ENCODE measurements at places on chromosomes 6 and 20.

DNA sequence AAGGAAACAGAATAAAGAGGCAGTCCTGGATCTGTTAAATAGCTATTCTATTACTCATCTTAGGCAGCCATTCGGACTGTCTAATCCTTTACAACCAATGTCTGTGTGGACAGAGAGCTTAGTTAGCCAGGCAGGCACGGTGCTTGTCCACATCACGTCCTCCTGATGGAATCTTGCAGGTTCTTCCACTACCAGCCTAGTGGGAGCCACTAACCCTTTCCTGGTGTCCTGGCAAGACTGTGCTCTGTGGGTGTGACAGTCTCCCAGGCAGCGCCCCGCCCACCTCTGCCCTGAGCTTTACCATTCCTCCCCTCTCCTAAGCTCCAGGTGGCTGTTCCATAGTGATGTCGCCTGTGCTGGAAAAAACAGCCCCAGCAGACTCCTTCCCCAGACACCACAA, 78.3 kb upstream of the CLDN20 start:
- no peak for DNase-seq

DNA sequence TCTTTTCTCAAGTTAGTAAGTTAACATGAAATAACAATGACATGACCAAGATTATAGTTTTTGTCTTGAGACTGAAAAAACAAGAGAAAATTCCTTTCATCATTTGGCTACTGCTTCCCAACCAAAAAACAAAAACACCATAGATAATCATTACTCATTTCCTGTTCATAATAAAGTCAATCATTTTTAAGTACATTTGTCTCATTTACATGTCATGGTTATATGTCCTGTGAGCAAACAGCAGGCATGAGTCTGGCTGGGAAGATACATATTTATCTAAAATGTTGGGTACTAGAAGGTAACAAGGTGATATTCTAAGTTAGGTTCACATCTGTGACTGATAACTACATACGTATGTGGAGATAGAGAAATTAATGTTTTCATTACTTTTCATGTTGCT, 180.5 kb downstream of the ISM1 start:
- no peak for DNase-seq

- no peak for DNase-seq
Observed at GRCh38 chr6:17179530-17180073, 77.8 kb downstream of the STMND1 start.

DNA sequence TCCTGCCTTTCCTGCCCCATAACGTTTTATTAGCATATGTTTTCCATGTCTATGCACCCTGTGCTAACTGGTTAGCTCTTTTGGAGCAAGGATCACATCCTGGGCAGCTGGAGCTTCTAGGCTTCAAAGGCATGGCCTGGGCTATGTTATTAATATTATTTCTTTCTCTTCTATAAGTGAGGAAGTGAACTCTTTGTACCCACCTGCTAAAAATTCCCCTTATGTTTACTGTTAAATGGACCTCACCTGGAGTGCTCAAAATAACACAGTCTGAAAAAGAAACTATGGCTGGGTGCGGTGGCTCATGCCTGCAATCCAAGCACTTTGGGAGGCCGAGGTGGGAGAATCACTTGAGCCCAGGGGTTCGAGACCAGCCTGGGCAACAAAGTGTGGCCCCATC, 97.8 kb downstream of the TNFAIP3 start:
- no peak for DNase-seq

DNA sequence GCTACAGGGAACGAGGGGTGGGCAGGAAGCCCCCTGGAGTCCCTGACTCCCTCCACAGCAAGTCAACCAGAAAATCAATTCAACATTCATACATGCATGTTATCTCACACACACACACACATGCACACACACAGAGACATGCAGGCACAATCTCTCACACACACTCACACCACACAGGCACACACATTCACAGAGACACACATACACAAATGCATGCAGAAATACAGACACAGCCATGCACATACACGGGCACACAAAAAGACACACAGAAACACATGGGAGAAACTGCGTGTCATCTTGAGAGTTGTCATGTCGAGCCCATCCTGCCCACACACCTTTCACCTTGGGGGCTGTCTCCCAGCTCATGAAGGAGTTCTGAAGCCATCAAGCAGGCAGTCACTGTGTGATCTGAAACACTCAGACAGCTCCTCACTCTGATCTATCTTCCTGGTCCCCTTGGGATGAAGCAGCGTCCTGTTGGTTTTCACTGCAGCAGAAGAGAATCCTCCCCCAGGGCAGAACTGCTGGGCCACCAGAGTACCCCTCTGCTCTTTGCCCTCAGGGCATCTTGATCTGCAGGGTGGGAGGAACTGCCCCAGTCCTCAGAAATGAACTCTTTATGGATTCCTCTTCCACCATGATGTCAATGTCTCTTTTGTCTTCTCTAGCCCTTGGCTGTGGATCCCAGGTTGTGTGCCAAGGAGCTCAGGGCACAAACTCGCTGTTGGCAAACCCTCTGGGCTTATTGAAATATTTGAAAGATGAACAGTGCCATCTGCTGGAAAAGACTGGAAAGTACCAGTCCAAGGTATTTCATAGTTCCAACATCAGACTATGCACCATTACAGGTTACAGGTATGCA, 8.8 kb downstream of the RAET1L start:
- DNase-seq: peak; percentile 83

DNA sequence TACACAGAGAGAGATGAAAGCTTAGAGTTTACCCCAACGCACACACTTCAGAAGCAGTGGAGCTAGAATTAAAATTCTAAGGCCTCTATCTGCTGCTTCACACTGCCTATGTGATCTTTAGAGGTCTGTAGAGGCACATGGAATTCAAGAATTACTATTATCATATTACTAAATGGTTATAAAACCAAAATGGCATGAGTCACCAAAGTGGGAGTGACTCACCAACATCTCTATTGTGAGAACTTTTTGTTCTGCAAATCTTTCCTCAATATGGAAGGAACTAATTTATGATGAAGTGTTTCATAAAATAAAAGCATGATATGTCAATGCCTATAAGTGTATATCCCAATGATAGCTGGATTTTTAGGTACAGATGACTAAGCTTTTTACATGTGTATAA, 28.5 kb upstream of the TMEM244 start:
- no peak for DNase-seq

DNA sequence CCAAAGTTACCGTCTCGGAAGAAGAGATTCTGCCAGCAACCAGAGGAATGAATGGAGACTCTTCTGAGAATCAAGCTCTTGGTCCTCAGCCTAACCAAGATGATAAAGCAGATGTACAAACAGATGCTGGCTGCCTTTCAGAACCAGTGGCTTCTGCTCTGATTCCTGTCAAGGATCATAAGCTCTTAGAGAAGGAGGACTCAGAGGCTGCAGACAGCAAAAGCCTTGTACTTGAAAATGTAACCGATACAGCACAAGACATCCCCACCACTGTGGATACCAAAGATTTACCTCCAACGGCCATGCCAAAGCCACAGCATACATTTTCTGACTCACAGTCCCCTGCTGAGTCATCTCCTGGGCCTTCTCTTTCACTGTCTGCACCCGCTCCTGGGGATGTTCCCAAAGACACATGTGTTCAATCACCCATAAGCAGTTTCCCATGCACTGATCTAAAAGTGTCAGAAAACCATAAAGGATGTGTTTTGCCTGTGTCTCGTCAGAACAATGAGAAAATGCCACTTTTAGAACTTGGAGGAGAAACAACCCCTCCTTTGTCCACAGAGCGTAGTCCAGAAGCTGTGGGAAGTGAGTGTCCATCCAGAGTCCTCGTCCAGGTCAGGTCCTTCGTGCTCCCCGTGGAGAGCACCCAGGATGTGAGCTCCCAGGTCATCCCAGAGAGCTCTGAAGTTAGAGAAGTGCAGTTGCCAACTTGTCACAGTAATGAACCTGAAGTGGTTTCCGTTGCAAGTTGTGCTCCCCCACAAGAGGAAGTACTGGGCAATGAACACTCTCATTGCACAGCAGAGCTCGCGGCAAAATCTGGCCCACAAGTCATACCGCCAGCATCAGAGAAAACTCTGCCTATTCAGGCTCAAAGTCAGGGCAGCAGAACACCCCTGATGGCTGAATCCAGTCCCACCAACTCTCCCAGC, 109.6 kb downstream of the RTN4IP1 start:
- DNase-seq: peak; percentile 87

GRCh38 chr6:108309844-108310243, 15.0 kb downstream of the AFG1L start:
- no peak for DNase-seq

DNA sequence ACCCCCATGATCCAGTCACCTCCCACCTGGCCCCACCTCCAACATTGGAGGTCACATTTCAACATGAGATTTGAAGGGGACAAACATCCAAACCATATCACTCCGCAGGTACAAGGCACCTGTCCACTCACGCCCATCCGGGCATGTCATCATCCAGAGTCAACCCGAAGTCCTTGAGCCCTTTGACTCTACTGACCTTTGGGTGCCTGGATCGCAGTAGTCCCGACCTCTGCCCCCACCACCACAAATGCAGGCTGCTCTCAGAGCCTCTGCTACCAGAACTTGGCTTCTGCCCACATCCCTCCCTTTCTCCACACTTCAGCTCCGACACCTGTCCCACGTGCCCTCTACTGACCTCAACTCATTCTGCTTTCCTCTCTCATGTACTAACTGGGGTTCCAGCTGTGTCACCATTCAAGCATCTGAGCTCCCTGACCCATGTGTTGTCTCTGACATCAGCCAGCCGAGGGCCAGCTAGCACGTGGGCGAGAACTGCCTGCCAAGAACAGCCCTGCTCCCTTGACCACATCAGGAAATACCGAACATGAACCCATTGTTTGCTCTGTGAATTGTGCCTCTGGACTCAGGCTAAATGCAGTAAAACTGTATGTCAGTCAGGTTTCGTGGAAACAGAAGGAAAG, 498.3 kb upstream of the SULF2 start:
- no peak for DNase-seq

DNA sequence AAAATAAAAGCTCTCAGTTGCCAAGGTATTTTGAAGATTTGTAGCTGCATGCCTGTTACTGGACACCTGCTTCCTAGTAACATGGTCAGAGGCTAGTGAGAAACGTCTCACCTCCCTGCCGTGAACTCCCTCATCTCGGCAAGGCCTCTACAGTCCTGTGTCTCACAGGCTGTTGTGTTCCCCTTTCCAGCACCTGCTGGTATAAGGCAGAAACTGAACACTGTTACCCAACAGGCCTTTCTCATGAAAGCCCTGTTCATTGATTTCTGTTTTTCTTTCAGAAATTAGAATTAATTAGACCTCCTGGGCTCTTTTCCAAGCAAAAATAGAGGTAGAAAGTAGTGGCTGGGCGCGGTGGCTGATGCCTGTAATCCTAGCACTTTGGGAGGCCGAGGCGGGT, 17.6 kb upstream of the SRSF3 start:
- DNase-seq: no peak

DNA sequence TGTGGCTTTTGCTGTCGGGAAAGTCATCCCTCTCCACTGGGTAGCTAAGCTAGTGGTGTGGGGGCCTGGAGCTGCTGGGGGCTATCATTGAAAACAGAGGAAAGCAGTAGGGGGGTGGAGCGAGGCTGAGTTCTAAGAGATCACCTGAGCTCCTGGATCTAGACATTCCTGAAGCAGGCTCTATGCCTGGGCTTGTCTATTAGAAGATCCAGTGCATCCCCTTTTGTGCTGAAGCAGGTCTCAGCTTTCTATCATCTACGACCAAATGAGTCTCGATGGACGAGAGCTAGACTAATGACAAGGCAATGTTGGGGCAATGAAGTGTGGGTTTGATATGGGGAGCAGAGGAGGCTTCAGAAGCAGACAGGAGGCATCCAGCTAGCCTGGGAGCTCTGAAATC, 18.5 kb downstream of the ZBP1 start:
- DNase-seq: no peak

DNA sequence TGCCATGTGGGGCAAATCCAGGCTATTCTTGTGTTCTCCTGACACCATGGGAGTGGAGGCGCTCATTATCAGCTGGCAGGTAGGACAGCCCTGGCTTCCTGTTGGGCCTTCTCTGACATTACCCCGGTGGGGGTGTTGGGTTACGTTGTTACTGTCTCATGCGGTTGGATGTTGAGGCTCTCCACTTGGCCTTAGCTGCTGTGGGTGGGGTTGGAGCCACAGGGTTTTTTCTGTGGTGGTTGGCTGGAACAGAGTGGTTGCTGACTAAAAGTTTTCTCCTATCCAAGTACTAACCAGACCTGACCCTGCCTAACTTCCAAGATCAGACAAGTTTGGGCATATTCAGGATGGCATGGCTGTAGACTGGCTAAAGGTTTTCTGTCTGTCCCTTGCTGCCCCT, 20.2 kb downstream of the RIPK1 start:
- no peak for DNase-seq

DNA sequence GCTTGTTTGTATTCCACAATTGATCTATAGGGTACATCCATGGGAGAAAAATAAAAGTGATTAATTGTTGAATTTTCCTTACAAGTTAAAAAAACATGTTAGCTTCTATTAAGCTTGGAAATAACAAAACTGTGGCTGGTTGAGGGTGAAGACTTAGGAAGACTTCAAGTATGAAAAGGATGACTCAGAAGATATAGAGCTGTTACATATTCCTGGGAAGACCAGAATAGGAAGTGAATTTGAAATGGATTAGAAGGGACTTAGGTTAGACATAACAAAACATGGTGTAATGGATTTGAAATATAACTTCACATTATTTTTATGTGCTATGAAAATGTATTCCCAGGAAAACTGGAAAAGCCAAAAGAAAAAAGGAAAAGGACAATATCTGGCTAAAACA, 732.2 kb downstream of the HDGFL1 start:
- no peak for DNase-seq

DNA sequence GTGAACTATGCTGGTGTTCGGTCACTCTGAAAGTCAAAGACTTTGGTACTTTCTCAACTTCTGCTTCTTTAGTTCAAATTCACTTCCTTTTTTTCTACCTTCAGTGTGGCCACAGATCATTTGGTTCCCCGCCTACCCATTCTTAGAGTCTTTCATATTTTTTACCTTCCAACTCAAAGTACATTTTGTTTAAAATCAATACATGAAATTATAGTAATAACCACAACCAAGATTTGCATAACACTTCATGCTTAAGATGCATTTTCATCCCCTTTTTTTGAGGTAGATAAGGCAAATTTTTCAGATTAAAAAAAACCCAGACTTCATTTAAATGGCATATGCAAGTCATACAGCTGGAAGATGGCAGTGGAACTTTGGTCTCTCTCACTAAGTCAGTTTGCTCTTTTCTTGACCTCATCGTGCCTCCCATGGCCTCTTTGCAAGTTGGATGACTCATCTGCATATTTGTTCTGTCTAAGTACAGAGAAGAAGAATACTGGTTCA, 11.9 kb upstream of the CNR1 start:
- no peak for DNase-seq

DNA sequence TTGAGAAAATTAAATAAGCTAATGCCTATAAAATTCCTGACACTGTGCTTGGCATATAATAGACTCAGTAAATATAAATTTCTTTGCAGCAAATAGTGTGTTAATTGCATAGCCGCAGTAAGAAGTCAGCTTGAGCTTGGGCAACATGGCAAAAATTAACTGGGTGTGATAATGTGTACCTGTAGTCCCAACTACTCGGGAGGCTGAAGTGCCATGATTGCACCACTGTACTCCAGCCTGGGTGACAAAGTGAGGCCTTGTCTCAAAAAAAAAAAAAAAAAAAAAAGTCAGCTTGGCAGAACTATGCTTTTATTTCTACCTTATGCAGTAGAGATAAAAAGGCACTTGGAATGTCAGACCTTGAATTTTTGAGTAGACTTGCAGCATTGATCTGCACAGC, 121.8 kb downstream of the AKAP7 start:
- no peak for DNase-seq

- no peak for DNase-seq
Observed at GRCh38 chr6:71011871-71012371, 55.1 kb upstream of the B3GAT2 start.

- no peak for DNase-seq
Observed at GRCh38 chr20:50194422-50194830, 3.8 kb downstream of the CEBPB start.

Measured in CD8-positive, alpha-beta T cell (primary cell).